ENCODE measurements at places on chromosomes 12 and 14.

DNA sequence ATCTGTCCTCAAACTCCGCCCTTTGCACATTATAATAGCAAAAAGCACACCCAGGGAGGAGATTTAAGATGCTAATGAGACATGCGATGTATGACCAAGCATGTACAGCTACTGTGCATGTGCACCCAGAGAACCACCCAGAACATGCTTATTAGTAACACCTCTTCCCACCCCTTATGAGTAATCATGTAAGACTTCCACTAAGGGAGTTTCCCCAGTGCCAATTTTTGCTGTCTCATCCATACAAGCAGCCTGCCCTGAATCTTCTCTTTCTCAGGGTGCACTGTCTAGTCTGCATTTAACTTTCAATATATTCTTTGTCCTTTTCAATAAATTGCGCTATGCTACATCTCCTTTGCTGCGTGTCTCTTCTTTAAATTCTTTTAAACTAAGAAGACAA is 830.0 kb upstream of the NOVA1 start:
- DNase-seq, result no peak

GRCh38 chr12:82672811-82673495 is 13.8 kb upstream of the TMTC2 start:
- no peak for DNase-seq

DNA sequence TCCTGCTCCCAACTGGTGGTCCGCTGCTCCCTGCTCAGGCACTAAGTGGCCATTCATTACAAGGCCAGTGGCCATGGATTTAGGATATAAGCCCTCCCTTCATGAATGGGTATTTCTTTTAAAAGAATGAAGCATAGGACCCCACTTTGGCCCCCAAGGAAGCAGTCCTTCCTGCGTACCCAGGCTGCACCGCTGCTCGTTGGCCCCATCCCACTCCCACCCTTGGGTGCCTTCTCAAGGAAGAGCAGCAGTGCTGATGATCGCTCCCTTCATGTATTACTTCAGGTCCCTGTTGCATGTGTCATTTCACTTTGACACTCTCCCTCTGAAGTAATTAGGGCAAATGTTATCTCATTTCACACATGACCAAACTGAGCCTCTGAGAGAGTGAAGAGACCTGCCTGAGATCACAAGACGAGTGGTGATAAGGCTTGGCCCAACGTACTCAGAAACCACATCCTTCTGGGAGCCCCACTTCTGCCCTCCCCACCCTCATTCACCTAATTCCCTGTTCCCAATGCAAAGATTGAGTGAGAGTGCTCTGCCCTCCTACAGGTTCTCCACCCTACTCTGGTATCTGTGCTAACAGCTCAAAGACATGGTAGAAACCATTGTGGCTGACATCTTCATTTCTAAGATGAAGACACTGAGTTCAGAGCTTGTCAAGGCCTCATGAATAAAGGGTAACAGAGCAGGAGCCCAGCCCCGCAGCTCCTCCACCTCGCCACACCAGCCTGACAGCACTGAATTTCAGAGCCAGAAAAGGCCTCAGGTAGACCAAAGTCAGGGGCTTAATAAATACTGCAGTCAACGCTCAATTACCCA is 10.3 kb upstream of the KRT2 start:
- DNase-seq, result no peak

GRCh38 chr12:32273063-32273522 is 126.3 kb upstream of the FGD4 start:
- DNase-seq, result no peak

GRCh38 chr12:71194657-71195056 is 36.9 kb upstream of the TSPAN8 start:
- DNase-seq, result no peak

GRCh38 chr12:111304642-111305071 is 64.2 kb downstream of the PHETA1 start:
- DNase-seq, result no peak

- DNase-seq, result no peak
Observed at GRCh38 chr12:59895166-59895775, 299.4 kb downstream of the SLC16A7 start.

- no peak for DNase-seq
Observed at GRCh38 chr12:75011120-75011519, 198.5 kb downstream of the KCNC2 start.

DNA sequence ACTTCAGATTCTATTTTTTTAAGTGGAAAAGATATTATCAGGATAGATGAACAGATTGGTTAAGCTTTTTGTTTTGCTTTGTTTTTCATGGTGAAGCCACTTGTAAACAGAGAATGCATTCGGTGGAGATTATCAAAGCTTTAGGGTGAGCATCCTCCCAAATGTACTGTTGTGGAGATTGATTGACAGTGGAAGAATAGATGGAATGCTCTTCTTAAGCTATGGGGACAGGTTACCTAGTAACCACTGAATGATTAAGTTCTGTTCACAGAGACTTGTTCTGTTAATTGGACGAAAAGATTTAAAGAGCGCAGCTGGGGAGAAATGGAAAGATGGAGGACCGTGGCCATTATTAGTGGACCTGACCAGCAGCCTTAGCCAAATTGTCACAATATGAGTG is 21.8 kb upstream of the SPATA7 start:
- no peak for DNase-seq

DNA sequence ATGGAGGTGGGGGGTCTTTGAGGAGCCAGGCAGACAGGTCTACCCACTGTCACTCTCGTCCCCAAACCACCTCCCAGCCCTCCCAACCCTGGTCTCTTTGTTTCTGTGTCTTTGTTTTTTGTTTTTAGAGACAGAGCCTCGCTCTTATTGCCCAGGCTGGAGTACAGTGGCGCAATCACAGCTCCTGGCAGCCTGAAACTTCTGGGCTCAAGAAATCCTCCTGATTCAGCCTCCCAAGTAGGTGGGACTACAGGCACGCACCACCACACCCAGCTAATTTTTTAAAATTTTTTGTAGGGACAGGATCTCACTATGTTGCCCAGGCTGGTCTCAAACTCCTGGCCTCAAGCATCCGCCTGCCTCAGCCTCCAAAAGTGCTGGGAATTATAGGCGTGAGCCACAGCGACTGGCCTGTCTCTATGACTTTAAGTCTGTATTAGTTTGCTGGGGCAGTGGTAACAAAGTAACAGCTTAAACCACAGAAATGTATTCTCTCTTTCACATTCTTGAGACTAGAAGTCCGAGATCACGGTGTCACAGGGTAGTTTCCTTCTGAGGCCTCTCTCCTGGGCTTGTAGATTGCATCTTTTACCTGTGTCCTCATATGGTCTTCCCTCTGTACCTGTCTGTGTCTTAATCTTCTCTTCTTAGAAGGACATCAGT is 26.1 kb downstream of the DTX1 start:
- DNase-seq, result no peak

- DNase-seq, result peak; percentile 4
Observed at GRCh38 chr14:21840765-21841164, 167.1 kb upstream of the OR4E1 start.

- DNase-seq, result peak; percentile 61
Observed at GRCh38 chr12:12837025-12837812, 24.1 kb downstream of the DDX47 start.

DNA sequence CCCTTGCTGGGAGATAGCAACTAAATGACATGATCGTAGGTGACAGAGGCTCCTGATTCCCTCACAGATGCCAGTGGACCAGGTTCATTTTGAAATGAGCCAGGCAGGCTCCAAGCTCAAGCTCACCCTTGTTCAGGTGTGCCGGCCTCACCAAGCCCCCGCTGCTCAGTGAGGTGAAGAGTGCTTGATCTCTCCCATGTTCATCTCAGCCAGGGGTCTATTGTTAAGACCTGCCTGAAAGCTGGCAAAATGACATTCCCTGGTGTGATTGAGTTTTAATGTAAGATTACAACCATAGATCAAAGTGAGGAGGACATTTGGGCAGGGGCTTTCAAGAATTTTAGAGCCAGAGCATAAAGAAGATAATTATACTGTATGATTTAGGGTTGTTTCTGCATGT is 497.9 kb downstream of the EGLN3 start:
- no peak for DNase-seq

DNA sequence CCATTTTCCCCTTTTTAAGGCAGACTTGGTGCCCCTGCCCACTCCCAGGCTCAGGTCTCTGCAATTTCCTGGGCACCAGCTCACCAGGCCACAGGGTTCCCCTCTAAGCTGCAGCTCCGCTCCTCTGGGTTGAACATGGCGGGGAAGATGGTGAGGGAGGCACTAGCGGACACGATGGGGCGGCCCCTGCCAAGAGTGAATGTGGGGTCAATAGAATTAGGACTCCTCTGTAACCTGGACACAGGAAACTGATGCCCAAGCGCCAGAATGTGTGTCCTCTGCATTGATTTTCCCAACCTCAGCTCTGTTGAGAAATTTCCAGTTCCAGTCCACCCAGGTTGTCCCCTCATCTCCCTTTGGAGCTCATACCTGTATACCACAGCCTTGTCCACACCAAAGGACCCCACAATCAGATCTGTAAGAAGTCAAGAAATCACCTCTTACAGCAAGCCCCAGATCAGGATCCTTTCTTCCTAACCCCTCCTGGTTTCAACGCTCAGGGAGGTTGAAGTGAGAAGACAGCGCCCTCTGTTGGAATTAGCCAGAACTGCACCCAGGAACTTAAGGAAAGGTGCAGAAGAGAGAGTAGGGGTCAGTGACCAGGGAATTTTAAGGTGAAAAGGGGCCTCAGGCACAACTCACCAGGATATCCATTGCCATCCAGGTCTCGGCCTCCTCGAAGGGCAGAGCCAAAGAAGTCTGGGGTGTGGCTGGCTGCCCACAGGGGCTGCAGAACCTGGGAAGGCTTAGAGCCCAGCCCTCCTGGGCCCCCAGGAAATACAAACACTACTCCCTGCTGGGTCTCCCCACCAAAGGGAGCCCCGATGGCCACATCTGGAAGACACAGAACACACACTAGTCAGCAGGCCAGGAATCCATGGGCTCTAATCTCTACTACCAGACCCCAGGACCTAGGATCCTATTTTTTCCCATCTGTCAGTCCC is 14.7 kb downstream of the ITGA5 start:
- DNase-seq, result peak; percentile 50

DNA sequence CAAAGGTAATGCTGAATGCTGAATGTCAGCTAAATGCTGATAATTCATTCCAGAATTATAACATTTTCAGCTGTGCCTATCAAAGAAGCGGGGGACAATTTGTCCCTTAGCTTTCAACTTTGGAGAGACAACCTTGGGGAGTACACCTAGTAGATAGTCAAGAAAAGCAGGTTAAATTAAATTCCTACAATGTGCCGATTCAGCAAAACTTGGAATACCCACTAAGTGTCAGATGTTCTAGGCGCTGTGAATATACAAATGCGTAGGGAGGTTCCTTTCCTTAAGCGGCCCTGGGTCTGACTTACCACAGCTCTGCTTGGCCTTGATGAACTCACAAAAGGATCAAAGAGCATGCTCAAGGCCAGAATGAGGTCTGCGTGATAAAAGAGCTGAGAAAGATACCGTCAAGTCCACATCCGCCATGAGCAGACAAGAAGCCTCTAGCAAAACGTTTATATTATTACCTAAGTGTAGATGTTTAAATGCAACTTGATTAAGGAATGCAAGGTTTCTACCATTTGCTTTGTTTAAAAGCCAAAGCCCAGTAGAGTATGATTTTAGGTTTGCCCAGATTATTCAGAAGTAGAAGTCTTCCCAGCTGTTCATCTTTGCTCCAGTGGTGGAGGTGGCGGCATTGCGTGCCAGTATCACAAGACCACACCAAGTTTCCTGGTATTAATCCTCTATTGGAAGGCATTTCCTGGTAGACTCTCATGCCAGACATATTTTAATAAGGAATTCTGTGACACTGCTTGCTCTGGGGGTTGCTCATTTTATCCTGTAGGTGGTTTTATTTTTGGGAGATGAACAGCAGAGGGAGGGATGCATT is 368.6 kb downstream of the DPF3 start:
- DNase-seq, result no peak

- no peak for DNase-seq
Observed at GRCh38 chr14:61178226-61179060, 102.7 kb downstream of the TMEM30B start.

DNA sequence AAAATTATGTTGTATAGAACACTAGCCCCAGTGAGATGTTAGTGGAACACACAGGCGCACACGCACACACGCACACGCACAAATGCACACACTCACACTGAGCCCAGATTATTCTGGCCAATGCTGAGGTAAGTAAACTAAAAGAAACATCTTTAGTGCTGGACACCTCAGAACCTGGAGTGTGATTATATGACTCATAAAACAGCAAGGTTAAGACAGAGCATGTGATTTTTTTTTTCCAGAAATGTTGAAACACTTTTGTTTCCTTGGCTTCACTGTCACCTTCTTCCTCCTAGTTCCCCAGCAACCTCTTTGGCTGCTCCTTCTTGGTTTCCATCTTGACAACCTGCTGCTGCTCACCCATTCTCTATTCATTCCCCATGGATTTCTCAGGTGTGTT is 141.0 kb upstream of the ALG10B start:
- DNase-seq, result no peak

GRCh38 chr12:64610660-64611340 is 505 bp downstream of the RASSF3 start:
- DNase-seq, result peak; percentile 67

GRCh38 chr14:89288114-89288513 is 128.9 kb downstream of the FOXN3 start:
- no peak for DNase-seq

DNA sequence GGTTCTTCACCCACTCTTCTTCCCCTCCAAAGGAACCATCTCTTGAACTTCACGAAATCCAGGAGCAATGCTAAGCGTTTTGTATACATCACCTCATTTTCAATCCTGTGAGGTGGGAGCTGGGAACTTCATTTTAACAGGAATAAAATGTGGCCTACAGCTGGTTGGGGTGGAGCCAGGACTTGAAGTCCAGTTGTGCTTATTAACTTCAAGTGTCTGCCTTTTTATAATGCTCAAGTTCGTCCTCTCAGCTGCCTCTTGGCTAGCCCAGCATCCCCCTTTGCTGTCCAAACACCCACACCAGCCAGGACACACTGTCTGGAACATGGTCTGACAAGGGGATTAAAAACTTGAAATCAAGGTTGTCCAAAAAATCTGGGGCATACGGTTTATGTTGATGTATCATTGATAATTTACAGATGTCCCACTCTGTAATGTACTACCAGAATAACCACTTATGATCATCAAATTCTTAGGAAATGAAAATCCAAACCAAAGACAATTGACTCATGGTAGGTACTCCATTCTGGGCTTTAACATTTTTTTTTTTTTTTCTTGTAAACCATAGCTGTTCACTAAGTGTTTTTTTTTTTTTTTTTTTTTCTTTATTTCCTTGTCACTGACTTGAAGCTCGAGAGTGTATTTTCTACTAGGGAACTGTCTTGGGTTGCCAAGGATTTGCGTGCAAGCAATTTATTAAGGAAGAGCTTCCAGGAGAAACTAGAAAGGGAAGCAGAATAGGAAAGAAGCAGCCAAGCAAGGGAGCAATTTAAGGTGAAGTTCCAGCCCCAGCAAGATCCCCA is 252.3 kb downstream of the EFCAB11 start:
- DNase-seq, result no peak

DNA sequence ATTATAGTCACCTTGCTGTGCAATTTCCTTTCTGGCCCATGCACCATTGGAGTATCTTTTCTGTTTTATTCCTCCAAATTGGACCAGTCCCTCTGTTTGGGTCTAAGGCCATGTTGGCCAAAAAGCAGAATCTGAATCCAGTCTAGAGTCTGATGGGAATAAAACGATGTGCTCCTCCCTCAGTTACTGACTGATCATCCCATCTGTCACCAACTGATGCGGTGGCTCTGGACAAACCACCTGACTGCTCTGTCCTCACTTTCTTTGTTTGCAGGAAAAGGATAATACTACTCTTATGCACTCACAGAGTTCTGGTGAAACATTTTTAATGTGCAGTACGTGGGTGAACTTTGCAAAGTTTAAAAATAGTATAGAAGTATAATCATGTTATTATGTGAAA is 120.2 kb upstream of the HIF1A start:
- DNase-seq, result no peak
